ENCODE measurements at places on chromosomes 3 and 15.

GRCh38 chr3:82353306-82354171 lies 592.1 kb upstream of the GBE1 start:
- DNase-seq = no peak

DNA sequence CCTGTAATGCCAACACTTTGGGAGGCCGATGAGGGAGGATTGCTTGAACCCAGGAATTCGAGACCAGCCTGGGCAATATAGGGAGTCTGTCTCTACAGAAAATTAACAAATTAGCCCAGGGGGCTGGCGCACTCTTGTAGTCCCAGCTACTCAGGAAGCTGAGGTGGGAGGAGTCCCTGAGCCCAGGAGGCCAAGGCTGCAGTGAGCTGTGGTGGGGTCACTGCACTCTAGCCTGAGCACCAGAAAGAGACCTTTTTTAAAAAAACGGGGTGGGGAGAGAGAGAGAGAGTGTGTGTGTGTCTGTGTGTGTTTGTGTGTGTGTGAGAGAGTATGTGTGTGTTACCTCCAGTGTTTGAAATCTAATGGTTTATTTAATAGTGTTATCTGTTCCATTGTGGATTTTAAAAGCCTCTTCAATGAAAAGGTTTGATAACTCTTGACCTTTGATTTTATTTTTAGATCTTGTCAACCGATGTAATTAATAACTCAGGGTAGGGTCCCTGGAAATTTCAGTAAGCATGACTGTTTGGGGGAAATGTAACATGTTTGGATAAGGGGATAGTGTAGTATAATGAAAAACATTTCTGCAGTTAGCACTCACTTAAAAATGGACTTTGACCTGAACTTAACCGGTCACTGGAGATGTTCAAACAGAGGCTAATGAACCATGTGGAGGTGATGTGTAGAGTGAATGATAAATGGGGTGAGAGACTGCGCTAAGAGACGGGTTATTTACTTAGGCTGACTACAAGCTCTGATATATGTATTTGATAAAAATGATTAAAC lies 29.7 kb downstream of the LRCH3 start:
- no peak for DNase-seq

- DNase-seq = no peak
Observed at GRCh38 chr15:60886680-60887079, 342.4 kb downstream of the RORA start.

DNA sequence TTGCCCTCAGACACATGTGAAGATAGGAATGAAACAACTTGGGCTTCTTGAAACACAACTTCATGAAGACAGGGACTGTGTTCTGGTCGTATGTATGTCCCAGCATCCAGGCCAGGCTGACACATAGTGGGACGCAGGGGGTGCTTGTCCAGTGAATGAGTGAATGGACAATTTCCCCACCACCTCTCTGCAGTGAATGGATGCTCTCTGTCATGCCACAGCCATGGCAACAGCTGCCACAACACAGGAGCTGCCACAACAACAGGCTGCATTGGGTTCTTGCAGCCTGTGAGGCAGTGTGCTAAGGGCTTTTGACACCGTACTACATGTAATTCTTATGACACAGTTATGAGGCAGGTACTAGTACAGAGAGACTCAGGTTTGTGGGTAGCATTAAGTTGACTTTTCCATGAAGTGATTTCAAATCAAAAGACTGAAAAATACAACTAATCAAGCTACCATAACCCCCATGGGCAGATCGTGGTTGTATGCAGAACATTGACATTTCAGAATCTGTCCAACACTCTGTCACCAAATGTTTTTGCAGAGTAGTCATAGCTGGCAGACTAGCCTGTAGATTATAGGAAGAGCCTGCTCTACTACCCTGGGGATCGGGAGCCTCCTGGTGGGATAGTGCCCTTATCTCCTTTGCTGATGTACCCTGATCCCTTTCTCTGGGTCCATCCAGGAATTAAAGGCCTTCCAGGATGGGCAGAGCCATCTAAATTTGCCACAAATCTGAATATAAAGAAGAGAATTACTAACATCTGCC lies 40.8 kb downstream of the CLSTN2 start:
- DNase-seq = no peak

GRCh38 chr3:109275702-109276293 lies 40.5 kb downstream of the DPPA2 start:
- no peak for DNase-seq

DNA sequence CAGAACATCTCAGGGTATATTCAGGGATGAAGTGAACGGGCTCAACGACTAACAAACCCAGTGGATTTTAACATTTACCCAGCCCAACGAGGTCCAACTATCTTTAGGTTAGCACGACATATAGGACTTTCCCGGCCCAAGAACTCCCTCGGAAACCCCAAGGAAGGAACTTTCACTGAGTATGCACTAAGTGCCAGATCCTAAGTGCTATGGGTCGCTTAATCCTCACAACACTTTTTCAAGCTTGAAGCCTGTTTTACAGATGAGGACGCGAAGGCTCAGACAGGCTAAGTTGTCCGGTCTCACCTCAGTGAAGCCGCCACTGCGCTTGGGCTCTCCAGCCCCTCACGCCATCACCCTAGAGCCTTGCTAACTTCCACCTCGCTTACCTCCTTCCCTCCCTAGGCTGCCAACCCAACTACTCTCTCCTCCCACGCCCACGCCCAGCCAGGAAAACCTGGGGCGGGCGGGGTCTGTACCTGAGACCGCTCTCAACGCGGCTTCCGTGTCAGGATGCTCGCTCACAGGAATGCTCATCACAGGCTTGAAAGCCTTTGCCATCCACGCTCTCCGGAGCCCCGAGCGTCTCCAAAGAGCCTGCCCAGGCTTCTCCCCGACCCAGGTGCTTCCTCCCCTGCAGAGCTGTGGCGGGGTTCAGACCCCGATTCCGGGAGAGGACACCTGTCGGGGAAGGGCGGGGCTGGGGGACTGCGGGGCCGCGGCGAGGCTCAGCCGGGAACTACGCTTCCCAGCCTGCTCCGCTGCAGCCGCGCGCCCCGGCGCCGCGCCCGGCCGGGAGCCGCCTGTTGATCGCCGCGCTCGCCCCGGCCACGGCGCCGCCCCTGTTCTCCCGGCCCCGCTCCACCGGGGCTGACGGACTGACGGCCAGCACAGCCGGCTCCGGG lies at the start of gene TMOD2:
Gene TMOD2 (plus strand): TSS at position 806 of the 905 bp plus-strand sequence. CDS start 14,845 bp downstream, outside the sequence.
- DNase-seq = peak; percentile 32

DNA sequence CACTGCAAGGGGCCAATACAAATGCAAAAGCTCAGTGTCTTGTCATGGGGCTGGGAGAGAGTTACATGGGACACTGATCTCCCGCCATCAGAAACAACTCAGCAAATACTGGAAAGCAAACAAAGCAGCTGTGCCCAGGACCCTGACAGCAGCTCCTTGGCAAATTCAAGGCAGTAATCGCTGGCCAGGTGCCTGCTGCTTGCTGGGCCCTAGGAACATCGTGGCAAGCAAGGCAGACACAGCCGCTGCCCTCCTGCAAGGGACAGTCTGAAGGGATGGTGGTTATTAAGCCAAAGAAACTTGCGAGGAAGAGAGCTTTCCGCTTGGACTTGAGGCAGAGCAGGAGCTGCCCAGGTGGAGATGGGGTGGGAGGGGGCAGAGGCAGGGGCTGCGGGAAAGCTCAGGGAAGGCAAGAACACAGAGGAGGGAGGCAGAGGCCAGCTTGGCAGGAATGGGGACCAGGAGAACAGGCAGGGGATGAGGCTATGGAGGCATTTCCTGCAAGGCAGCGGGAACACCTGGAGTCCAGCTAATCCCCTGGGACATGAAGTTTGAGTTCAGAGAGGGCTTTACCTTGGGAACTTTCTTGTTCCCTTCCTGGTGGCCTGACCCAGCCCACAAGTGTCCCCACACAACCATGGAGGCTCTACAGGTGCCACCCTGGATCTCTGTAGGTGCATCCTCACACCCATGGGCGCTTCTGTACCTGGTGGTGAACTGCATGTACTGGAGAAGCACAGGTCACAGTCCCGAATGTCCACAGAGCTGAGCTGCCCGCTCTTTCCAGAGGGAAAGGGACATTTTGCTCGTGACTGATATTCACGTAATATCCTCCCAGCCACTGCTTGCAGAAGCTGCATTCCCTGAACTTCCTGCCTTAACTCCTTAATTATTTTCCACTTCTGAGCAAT lies 78.7 kb upstream of the ATP2B2 start:
- DNase-seq = no peak

DNA sequence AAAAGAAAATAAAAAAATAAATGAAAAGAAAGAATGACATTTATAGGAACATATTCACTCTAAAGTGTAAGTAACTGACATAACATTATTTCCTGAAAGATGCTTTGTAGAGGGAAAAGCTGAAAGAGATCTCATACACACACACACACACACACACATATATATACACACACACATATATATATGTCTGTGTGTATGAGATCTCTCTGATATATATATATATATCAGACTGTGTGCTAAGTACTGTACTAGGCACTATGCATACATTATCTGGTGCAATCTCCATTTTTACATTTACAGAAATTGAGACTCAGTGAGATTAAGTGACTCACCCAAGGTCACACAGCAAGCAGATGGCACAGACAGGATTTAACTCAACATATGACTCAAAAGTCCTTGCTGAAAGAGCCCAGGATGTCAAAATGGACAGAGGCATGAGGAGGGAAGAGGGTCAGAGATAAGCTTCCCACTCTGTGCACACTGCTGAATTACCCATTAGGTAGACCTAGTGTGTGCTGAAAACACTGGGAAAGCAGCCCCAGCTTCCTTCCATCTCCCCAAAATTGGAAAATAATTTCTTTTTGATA lies 15.0 kb downstream of the BHLHE40 start:
- no peak for DNase-seq

GRCh38 chr3:181703601-181704420 lies 7.9 kb upstream of the SOX2 start:
- no peak for DNase-seq

- no peak for DNase-seq
Observed at GRCh38 chr3:124664804-124665203, 65.4 kb upstream of the UMPS start.

DNA sequence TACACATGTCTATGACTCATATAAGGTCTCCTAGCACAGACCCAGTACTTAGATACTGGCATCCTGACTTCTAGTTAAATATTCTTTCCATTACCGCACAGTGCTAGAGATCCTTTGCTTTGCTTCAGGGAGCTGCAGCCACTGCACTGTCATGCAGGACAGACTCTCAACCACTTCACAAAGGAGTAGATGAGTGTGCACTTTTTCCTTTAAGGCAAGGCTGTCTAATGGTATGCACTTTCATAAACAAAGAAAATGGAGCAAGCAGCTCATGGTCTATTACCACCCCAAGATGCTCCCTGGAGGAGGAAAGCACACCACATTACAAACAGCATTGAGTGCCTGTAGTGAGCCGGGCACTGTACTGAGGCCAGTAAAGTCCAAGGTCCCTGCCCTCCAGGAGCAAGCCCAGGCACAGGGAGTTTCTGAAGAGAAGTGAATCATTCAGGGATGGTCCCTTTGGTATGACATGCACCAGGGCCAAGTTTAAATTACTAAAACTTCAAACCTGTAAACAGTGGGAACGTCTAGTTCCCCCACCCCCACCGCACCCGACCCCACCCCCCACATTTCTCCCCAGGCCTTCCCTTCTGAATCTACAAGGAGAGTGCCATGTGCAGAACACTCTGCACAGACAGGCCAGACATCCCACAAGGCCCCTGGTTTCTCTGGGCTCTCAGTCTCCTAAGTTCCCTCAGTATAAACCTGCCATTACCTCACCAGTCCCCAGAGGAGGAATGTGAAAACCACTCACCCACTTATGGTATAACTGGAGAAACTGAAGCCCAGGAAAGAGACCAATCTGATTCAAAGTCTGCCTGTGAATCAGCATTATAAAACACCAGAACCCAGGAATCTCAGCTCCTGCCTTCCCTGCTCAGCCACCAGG lies 107.8 kb upstream of the BCL6 start:
- no peak for DNase-seq

DNA sequence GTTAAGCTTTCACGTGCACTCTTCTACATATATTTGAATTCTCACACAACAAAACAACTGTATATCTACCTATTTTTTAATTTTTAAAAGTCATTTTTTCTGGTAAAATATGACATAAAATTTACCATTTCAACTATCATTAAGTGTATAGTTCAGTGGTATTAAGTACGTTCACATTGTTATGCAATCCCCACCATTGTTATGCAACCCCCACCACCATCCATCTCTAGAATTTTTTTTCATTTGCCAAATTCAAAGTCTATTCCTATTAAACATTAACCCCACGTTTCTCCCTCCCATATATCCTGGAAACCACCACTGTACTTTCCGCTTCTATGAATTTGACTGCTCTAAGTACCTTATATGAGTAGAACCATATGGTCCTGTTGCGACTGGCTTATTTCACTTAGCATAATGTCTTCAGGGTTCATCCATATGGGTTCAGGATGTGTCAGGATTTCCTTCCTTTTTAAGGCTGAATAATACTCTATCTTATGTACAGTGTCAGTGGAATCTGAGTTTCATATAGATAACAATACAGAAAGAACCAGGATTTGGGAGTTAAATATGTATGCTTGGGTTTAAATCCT lies 279.2 kb downstream of the DOCK3 start:
- DNase-seq = no peak

GRCh38 chr3:65758876-65759598 lies 279.7 kb downstream of the MAGI1 start:
- DNase-seq = no peak

DNA sequence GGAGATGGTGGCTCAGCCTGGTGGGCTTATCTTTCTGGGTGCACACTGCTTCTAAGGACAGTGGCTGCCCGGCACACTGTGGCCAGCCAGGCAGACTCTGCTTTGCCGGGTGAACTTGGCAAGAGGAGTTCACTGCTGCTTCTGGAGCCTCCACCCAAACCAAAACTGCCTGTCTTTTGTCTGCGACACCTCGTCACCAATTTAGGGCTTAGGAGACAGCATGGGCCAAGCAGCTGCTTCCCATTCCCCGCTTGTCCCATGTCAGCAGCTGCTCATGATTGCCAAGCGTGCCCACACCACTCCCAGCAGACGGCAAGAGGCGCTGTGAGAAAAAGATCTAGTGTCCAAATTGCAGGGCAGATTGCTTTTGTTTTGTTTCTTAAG lies 57.3 kb downstream of the LSM3 start:
- DNase-seq = no peak

DNA sequence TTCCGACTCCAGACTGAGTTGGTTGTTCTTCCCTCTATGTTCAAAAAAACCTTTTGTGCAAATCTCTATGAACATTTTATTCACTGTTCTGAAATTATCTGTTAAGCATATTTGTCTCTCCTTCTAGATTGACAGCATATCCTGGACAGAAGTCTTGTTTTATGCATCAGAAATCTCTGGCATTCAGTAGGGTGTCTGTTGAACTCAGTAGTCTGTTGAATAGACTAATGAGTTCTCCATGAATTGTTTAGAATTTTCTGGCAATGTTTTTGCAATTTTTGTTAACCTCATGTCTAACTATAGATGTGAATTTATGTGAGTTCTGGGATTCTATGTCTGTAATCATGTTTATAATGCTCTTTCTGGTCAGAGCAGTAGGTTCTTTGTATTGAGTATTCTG lies 222.5 kb upstream of the KCNMB2 start:
- DNase-seq = no peak

GRCh38 chr3:64316971-64317370 lies 91.7 kb upstream of the PRICKLE2 start:
- no peak for DNase-seq

GRCh38 chr3:34178415-34178814 lies 380.0 kb downstream of the PDCD6IP start:
- no peak for DNase-seq

GRCh38 chr15:85831415-85832113 lies 36.8 kb upstream of the KLHL25 start:
- peak; percentile 18 for DNase-seq

Measured in T-helper 1 cell (primary cell).